ENCODE measurements at places on chromosomes 5 and 9.

DNA sequence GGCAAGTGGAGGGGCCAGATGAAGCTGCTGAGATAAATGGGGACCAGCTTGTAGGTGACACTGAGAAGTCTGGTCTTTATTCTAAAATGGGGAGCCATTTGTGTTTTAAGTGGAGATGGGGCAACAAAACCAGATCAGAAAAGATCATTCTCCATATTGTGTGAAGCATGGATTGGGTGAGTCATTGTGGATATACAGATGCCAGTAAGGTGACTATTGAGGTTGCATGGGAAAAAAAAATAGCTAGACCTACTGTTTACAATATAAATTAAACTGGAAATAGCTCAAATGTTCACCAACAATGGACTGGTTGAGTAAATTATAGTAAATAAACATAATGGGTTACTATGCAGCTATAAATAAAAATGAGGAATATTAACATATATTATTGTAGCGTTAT is 5.4 kb upstream of the MAP1B start:
- no peak for DNase-seq

DNA sequence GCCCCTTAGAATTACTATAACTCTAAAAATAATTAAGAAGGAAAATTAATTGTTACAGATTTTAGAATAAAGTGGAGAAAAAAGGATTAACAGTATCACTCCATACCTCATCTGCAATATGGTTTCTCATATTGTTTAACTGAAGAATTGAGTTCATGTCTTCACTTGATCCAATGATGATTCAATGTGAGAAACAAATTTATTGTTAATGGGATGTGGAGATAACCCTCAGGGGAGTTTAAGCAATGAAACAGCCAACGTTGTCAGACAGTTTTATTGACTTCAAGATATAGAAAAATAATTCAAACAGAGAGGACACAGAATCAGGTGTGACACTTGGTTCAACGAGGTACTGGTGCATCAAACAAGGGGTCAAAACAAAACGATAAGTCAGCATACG is 665.2 kb upstream of the ACO1 start:
- DNase-seq = no peak

GRCh38 chr5:139924294-139925215 is 118.5 kb downstream of the NRG2 start:
- DNase-seq = no peak

DNA sequence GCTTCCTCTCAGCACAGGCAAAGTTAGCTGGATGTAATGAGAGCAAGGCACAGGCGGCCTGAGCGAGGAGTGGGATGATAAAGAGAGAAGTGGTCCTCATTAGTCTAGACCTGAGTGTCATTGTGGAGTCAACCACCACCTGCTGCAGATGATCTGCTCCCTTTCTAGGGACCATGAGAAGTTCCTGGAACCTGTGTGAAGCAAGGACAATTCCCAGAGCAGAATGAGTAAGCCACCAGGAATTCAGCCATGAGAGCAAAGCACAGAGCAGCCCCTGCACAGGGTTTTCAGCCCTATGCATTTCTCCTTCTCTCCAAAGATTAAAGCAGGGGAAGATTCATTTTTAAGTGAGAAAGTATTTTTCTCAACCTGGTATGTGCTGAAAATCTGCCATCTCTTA is 146.8 kb upstream of the SPEF2 start:
- DNase-seq = no peak

GRCh38 chr5:39151745-39152144 is 67.6 kb downstream of the FYB1 start:
- no peak for DNase-seq

GRCh38 chr5:90792725-90793124 is 234.1 kb downstream of the ADGRV1 start:
- DNase-seq = no peak

DNA sequence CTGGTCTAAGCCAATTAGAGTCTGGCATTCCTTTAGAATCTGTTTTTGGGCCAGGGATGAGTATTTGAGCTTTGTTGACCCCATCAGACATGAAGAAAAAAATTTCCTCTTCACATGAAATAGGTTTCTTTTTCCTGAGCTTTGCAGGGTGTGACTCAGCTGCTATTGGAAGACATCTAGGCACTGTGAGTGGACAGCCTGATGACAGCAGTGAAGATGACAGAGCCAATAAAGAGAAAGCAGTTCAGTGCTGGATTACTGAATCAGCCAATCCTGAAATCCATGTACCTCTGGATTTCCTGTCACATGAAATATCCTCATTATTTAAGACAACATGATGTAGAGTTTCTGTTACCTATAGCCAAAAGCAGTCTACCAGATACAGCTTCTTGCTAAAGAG is 51.3 kb upstream of the GRIA1 start:
- DNase-seq = no peak

DNA sequence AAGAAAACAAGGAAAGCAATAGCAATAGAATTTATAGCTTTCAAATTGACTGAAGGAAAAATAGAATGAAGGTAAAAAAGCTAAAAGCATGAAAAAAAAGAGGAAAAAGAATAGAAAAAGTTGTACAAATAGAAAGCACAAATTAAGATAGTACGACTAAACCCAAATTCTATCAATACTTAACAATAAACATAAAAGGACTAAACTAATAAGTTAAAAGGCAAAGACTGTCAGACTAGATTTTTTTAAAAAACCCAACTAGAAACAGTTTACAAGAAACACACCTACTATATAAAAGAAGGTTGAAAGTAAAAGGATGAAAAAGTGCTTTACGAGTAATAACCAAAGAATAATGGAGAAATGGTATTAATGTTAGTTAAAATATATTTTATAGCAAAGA is 34.7 kb upstream of the NRARP start:
- no peak for DNase-seq

DNA sequence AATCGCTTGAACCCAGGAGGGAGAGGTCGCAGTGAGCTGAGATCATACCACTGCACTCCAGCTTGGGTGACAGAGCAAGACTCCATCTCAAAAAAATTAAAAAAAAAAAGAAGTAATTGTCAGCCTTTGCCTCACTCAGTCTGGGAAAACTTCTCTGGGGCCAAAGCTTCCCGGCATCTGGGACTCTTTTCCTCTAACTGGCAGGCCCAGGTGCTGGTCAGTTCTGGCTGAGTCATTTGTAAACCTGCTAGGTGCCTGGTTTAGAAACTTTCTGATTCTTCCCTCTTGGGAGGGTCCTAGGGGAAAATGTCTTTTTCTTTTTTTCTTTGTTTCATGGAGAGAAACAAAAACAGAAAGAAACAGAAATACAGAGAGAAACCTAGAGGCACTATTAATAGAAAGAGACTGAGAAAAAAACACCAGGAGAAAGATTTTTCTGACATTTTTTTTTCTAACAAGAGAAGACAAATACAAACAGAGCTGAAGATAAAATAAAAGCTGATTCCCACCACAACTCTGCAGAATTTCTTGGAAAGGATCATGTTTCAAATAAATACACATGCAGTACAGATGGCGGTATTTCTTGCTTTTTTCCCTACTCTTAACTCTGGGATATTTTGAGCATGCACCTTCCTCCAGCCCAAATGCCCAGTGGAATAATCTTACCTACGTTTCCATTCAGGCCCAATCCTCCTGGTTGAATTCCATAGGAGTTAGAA is 22.1 kb upstream of the UBAP2 start:
- no peak for DNase-seq

- DNase-seq = no peak
Measured at GRCh38 chr5:141633871-141634561, 2.6 kb downstream of the HDAC3 start.

- no peak for DNase-seq
Measured at GRCh38 chr9:87873607-87874303, 8.9 kb upstream of the SPATA31E1 start.

- DNase-seq = no peak
Measured at GRCh38 chr9:6239048-6239461, 23.4 kb downstream of the IL33 start.

- DNase-seq = no peak
Measured at GRCh38 chr9:95877984-95878383, 2.5 kb downstream of the ERCC6L2 start.

DNA sequence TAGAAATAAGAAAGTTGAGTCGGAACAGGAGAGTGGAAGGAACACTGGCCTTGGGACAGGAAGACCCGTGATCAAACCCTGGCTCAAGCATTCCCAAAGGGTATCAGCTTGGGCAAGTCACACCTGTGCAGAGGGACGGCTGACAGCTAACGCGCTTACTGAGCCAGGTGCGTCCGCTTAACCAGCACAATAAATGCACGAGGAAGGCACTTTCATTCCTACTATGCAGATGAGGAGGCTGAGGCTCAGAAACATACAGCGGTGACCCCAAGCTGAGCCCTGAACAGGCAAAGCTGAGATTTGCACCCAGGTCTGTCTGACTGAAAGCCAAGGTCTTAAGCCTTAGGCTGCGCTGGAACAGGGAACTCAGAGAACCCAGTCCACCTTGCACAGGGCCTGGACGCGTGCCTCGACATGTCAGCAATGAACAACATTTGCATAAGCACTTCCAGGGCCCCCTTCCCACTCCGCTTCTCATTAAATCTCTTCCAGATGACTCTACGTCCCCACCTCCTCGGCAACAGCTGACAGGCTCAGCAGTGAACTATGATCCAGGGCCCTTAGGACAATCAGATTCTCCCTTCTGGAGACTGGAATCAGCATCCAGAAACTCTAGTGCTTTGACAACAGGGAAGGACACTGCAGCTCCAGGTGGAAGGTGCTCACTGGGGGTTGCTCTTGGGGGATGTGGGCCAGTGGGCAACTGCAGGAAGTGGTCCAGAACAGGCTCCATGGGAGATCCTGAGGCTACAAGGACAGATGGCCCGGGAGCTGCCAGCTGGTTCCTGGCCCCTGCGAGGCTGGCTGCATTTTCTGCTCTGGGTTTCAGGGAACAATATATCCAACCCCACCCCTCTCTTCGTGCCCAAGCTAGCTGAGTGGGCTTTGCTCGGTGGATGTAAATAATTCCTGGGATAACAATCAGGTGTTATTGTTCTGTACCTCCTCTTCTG is 35.2 kb downstream of the SH3PXD2B start:
- no peak for DNase-seq

DNA sequence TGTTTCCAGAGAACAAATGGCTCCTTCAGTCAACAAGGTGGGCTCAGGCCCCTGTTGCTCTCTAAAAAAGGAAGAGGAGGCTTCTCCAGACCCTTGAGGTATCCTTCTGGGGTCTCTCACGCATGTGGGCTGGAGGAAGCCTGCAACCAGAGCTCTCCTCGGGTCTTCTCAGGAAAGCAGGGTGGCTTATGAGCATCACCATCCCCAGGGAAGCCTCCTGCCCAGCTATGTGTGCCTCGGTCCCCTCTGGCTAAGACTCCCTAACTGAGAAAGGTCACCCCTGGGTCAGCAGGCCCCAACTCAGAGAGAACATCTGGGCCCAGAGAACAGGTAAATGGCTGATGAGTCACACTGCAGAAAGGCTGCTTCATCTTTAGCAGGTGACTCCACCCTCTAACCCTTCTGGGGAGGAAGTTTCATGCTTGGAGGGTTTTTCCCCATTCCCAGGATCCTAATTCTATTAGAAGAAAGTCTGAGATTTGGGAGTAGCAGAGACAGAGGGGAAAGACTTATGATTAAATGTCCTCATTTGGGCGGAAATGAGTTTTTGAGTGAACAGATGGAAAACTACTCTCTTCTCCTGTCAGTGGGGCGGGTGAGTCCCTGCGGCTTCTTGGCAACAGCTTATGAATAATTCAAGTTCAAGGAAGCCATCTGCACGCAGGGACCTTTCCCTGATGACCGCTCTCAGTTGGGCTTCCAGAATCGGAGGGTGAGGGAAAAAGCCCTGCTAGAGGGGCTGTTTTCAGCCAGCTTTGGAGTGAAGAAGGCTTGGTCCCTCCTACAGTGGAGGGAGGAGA is 41.9 kb downstream of the TGFBI start:
- DNase-seq = no peak

- no peak for DNase-seq
Measured at GRCh38 chr5:168165977-168166376, 125.5 kb upstream of the WWC1 start.

DNA sequence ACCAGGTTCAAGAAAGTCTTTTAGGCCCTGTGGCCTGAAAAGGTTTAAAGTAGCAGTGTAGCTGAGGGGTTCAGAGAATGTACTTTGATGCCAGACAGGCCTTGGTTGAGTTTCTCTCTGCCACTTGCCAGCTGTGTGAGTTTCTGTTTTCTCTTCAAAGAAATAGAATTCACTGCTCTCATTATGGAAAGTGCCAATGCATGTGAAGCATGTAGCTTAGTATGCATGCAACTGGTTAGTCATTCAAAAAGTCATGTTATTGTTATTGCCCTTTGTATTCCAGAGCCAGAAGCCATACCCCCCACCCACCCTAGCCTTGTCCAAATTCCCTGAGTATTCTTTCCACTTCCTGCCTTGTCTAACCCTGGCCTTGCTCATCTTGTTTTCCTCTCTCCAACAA is 101.7 kb downstream of the ADRB2 start:
- no peak for DNase-seq
